ENCODE measurements at places on chromosomes 1 and 21.

GRCh38 chr1:43872280-43872679 lies 61.3 kb upstream of the ARTN start:
- no peak for DNase-seq

DNA sequence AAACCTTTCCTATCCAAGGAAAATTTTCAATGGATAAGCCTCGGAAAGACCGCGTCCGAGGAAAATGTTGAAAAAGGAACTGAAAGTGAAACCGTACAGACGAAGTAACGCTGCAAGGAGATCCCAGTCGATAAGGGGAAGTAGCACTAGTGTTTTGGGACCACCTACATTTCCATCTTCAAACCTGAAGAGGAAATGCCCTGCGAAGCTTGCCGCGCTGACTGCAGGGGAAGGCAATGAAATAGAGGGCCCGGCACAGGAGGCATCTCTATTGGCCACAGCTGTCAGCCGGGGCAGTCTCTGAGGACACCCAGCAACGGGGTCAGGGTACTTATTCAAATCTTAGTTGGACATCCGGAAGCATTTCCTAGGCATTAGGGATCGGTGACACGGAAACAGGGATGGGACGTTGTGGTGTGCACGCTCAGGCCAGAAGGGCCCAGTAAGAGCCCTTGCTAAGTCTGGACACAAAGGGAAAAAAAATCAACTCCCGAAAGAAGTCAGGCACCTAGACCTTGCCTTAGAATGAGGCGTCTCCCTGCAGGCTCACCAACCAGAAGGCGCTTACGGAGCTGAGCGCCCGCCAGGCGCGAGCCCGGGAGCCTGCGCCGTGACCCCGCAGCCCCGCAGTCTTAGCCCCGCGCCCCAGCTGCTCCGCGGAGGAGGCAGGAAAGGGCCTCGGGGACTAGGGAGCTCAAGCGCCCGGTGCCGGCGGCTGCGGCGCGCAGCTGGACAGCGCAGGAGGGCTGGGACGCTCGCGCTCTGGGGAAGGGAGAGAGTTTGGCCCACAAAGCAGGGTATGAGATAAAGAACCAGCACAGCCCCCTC lies 655 bp downstream of the USF1 start:
- DNase-seq, result no peak

GRCh38 chr1:245752561-245752960 lies 597.8 kb downstream of the KIF26B start:
- DNase-seq, result no peak

GRCh38 chr1:30817077-30817438 lies 59.5 kb upstream of the LAPTM5 start:
- no peak for DNase-seq

- no peak for DNase-seq
Measured at GRCh38 chr1:230171356-230172015, 104.4 kb downstream of the GALNT2 start.

- DNase-seq, result no peak
Measured at GRCh38 chr1:9084906-9085305, 15.5 kb upstream of the SLC2A5 start.

DNA sequence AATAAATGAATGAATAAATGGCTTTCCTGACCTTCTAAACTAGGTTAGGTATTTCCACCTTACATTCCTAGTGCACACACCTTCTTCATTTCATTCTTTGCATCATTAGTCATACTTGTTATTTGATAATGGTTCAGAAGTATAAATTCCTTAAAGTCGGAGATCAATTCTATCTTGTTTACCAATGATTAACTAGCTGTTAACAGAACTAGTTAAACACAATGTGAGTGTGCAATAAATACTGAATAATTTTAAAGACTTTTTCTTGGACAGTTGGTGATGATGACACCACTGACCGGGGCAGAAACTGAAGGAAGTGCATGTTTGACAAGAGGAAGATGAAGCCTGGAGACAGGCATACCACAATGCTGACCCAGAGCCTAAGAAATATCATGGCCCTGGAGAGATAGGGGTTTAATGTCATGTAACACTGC lies 207.1 kb upstream of the DEPDC1 start:
- no peak for DNase-seq

GRCh38 chr1:201686714-201687455 lies 142.1 kb upstream of the IPO9 start:
- DNase-seq, result no peak

- DNase-seq, result no peak
Measured at GRCh38 chr21:45556645-45557615, 14.7 kb upstream of the SLC19A1 start.

GRCh38 chr1:54403808-54404261 lies 2.4 kb downstream of the SSBP3 start:
- no peak for DNase-seq

DNA sequence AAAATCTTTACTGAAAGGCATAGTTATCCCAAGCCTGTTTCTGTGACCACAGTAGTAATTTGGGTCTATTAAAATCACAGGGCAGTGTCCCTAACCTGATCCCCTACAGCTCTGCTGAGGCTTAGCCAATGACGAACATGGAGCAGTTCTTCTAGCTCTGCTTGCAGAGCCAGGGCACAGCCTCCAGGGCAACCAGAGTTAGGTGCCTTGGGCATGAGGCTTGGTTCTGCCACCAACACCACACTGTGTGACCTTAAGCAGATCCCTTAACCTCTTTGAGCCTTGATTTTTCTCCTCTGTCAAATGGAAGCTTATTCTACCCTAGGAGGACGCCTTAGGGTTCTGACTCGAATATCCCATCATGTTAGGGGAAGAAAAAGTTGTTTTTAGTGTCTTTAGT lies 86.7 kb upstream of the TLR5 start:
- DNase-seq, result no peak

DNA sequence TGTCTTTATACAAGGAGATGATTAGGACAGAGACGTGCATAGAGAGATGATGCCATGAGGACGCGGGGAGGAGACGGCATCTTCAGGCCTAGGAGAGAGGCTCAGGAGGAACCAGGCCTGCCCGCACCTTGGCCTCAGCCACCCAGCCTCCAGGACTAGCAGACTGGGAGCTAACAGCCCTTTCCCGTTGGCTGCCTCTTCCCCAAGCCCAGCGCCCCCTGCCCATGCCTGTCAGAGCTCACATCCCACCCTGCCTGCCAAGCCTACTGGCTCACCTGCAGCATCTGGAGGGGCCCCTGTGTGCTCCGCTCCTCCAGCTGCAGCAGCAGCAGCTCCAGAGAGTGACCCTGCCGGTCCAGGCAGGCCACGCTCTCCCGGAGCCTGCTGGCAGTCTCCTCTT lies 4.0 kb upstream of the TRIM11 start:
- no peak for DNase-seq

GRCh38 chr1:52037909-52038308 lies 4.3 kb upstream of the KTI12 start:
- DNase-seq, result no peak

DNA sequence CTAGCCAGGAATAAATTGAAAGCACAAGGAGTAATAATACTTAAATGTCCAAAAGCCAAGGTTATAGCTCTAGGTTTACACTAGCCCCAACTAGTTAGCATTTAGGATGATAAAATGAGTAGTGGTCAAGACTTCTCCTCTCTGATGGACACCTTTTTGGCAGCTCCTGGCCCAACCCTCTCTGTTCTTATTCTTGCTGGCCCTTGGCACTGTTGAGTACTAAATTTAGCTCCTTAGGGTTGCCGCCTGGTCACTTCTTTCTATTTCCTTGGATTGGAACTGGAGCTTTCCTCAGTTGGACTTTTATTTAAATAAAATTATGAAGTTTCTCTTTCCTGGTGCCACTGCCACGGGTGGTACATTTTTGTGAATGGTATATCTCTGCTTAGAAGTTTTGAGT lies 28.3 kb downstream of the ARID1A start:
- DNase-seq, result no peak

GRCh38 chr1:63821091-63822005 lies 47.5 kb downstream of the ROR1 start:
- DNase-seq, result no peak

- DNase-seq, result no peak
Measured at GRCh38 chr1:206975306-206975705, 5.0 kb upstream of the FCAMR start.

- DNase-seq, result no peak
Measured at GRCh38 chr1:16172964-16173446, 17.1 kb upstream of the EPHA2 start.

- no peak for DNase-seq
Measured at GRCh38 chr1:98306517-98307089, 354.9 kb upstream of the SNX7 start.

DNA sequence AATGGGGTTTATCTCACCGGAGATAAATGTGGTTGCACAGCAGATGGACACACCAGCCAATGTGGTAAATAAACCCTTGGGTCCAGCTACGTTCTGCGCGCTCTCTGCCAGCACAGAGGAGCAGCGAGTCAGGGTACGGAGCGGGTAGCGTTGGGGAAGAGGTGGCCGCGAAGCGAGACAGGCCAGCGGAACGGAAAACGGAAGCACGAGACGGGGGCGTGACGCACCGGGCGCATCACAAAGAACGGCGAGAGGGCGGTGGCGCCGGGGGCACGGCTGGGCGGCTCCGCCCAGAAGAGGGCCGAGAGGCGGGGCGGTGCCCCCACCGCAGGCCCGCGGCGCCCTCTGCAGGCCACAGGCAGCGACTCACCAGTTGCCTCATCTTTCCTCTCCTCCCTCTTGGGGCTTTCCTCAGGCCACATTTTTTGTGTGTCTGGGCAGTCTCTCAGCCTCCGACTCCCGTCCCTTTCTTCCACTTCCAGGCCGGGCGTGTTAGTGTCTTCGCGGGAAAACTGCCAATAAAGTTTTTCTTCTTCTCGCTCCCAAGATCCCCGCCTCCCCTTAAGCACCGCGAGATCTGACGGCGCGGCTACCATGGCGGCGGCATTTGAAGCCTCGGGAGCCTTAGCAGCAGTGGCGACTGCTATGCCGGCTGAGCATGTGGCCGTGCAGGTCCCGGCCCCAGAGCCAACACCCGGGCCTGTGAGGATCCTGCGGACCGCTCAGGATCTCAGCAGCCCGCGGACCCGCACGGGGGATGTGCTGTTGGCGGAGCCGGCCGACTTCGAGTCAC lies at the start of gene DDX20:
TSS of gene DDX20 (plus strand) at position 571 of the 793 bp plus-strand sequence. CDS start at position 595, 24 bp downstream.
- peak; percentile 88 for DNase-seq

GRCh38 chr1:53583021-53583867 lies 124.0 kb downstream of the DMRTB1 start:
- no peak for DNase-seq

GRCh38 chr21:44911068-44911383 lies 9.7 kb downstream of the ITGB2 start:
- DNase-seq, result no peak

GRCh38 chr1:197837911-197838310 lies 62.6 kb upstream of the DENND1B start:
- no peak for DNase-seq

GRCh38 chr1:198153103-198153502 lies 3.7 kb upstream of the NEK7 start:
- DNase-seq, result no peak

DNA sequence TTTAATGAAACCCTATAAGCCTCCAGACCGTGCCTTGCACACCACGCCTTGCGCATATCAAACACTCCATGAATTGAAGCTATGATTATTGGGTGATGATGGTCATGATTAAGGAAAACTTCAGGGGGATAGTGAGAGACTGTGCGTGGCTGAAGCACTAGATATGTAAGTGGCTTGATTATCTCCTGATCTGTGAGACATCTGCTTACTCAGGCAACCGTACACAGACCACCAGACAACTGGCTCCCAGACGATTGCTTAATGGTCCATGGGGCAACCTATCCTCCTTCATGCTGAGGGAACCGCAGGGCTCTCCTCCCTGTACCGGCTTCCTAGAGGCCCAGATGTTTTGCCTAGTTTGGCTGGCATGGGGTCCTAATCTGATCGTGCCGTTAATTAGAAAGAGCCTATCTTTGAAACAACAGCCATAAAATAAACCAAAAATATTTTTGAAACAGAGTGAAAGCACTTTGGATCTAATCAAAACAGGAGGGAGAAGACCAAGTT lies 51.6 kb downstream of the IRF2BP2 start:
- no peak for DNase-seq

- no peak for DNase-seq
Measured at GRCh38 chr1:66175581-66175980, 358.4 kb upstream of the SGIP1 start.

DNA sequence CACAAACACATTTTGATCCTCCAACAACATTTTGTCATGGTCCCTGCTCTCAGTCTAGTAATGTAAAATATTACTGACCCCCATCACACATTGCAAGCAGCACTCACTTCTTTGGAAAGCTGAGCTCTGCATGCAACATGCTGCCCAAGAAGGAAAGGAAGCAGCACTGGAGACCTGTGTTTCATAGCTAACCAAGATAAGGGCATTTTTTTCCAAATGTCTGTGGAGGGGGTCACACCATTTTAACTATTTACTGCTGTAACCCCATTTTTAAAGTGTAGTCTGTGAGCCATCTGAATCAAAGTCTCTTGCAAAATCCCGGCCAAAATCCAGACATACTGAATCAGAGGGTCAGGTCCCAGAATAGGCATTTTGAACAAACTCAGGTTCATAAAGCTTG lies 4.5 kb upstream of the RASSF5 start:
- DNase-seq, result no peak

- no peak for DNase-seq
Measured at GRCh38 chr1:184329962-184330868, 56.6 kb upstream of the C1orf21 start.

DNA sequence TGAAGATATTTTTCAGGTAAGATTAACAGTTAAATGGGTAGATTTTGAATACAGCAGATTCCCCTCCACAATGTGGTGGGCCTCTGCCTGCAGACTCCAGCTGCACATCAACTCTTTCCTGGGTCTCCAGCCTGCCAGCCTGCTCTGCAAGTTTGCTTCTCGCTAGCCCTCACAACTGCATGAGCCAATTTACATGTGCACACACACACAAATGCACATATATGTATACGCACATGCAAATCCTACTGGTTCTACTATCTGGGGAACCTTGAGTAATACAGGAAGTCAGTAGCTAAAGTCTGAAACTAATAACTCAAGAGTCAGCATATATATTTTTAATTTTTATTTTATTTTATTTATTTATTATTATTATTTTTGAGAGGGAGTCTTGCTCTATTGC lies 34.8 kb upstream of the QSOX1 start:
- no peak for DNase-seq

- DNase-seq, result no peak
Measured at GRCh38 chr1:74005533-74005932, 192.4 kb downstream of the LRRIQ3 start.

GRCh38 chr1:119136401-119136800 lies 4.1 kb downstream of the WARS2 start:
- DNase-seq, result no peak

- no peak for DNase-seq
Measured at GRCh38 chr1:185759061-185759460, 24.9 kb downstream of the HMCN1 start.

- no peak for DNase-seq
Measured at GRCh38 chr1:94284476-94284875, 47.1 kb upstream of the ARHGAP29 start.
